NCI-H524 (cell line): ENCODE measurements at places on chromosomes 7 and 10.
A peak's percentile ranks its signal among the peaks of the same experiment; 100 is the strongest.

DNA sequence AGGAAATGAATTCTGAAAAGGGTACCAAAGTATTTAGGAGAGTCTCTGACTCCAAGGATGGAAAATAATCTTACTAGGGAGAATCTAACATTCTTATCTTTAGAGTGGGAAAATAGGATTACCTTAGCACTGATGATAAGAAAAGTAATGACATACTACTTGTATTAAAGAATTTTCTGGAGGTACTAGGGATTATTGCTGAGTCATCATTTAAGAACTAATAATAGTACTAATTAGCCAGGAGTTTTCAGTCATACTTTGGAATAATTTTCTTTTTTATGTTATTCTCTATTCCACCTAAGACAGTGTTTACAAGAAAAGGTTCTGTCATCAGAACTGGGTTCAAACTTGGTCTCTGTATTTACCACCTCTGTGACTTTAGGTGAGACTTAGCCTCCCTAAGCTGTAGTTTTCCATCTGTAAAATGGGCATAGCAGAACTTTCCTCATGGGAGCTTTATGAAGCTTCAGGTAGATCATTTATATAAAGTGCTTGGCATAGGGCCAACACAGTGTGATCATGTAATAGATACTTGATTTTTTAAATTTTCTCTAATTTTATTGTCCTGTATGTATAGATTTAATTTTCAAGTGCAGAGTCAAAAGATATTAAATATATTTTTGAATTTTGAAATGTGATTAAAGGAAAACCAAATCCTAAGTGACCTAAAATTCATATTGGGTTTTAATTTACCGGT lies 20.4 kb downstream of the ITGB8 start:
- no peak for DNase-seq

GRCh38 chr7:135285547-135286233 lies 52.1 kb downstream of the STRA8 start:
- no peak for DNase-seq

DNA sequence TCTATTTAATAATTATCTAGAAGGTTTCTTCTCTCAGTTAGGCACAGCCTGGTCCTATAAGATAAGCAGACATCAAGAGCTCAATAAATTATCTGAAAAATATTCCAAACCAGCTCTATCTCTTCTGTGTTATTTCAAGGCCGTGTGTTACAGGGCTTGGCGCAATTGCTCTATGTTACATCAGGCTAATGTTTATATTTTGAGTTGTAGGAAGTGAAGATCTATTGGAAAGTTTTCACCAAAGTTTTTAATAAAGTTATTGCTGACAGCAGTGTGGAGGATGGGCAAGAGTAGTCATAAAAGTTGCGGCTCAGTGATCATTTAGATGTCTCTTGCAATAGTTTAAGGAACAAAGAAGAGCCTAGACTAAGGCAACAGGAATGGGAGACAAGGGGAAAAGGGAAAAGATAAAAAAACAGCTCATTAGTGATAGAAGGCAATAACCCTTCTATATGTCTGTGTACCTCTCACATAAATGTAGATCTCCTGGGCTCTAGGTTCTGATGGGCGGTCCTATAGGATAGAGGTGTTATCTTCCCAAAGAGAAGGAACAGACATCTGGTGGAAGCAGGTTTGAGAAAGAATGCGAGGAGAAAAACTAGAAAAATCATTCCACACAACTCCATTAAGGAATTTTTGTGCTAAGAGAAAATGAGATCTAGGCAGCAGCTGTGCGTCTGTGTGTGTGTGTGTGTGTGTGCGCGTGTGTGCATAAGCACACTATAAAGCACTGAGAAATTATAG lies 5.9 kb upstream of the ANKRD7 start:
- no peak for DNase-seq

DNA sequence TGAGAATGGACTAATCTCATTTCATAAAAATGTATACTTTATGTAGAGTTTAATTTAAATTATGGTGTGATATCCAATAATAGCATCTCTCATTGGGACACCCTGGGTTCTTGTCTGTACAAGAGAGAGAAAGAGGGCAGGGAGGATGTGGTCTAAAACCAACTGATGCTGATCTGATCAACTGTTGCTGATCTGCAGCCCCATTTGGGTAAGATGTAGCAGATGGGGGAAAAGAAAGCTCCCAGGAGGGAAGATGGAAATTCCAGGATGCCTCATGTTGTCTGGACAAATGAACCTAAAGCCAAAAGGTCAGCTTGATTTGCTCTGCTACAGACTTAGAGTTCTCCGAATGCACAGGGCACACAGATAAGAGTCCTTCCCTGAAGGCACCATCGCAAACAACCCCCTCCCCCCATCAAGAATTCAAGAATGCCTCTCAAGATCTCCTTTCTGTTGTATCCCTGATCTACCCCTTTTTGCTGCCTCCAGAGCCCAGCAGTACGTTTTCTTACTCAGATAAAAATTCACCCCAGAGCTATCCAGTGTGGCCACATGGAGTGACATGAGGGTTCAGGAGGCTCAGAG lies 171.4 kb upstream of the INHBA start:
- no peak for DNase-seq

DNA sequence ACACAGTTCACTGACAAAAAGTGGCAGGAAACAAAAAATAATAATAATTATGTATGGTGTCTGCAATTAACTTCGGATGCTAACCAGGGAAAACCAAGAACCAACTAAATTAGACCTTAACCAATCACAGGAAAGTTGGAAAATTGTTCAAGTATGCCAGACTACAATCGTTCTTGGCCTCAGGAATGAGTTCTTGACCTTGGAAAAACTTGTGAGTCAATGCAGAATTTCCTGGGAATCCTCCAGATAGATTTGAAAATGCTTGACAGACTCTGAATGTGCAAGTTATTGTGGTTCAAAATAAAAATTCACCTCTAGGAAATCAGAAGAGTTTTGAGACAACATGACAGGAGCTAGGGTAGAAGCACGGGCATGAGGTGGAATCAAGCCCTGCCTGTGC lies 171.5 kb downstream of the C7orf25 start:
- no peak for DNase-seq

GRCh38 chr7:47809387-47809786 lies 138.9 kb downstream of the PKD1L1 start:
- no peak for DNase-seq

GRCh38 chr7:7181519-7182155 lies 707 bp upstream of the C1GALT1 start:
- peak; percentile 37 for DNase-seq

GRCh38 chr10:78779339-78779955 lies 289.3 kb upstream of the ZMIZ1 start:
- no peak for DNase-seq

DNA sequence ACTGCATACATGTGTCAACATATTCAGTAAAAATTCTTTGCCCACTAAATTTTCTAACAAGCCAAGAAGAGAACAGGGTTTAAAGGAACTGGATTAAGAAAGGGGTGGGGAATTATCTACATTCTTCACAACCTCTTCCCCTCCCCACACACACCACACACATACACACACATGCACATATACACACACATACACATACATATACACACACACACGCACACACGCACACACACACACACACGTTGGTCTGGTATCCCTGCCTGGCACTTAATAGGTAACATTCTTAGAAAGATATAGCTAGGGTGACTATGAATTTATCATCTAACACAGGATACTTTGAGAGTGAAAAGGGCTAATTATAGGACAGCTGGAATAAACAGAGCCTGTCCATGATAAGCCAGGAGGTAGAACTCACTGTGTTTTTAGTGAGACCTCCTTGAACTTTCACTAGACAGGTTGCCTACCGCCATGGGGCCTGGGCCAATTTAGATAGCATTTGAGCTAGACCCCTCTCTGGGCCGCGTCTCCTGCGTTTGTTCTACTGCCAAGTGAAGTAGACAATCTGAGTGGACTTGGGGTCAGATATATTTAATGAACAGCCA lies 33.1 kb upstream of the EPC1 start:
- DNase-seq = no peak

GRCh38 chr10:30591249-30591670 lies 38.3 kb downstream of the LYZL2 start:
- DNase-seq = peak; percentile 22

DNA sequence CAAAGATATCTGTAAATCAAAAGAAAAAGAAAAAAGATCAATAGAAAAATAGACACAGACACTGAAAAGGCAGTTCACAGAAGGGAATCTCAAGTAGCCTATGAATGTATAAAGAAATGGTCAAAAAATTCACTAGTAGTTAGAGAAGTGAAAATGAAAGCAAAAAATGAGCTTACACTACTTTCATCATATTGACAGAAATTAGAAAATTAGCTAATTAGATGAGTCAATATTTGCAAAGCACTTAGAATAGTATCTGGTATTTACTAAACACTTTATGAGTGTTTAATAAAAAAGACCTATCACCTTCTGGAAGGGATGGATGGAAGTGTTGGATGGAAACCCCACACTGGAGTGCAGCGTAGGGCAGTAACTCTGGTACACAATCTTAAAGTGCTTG lies 1.7 kb upstream of the CFAP58 start:
- no peak for DNase-seq

DNA sequence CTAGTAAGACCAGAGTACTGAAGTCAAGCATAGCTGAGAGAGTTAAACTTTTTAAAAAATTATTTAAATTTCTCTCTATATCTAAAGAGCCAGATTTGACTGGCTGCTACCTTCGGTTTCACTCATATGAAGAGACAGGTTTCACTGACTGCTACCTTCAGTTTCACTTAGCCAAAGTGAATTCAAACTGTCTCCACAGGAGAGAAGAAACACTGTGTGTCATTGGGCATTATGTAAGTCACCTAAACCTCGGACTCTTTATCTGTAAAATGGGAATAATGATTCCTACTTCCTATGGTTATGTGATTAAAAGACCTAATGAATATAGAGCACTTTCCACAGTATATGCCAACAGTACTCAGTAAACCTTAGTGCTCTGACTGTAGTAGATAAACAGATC lies 41.6 kb upstream of the MET start:
- no peak for DNase-seq

- DNase-seq = no peak
Observed at GRCh38 chr7:42479816-42480633, 243.0 kb upstream of the GLI3 start.
